Activated naive CD4-positive, alpha-beta T cell treated with anti-CD3 and anti-CD28 coated beads, Interleukin-2, amount 50 U/mL, for 16 hours (primary cell): ENCODE measurements at places on chromosomes 4 and X.

DNA sequence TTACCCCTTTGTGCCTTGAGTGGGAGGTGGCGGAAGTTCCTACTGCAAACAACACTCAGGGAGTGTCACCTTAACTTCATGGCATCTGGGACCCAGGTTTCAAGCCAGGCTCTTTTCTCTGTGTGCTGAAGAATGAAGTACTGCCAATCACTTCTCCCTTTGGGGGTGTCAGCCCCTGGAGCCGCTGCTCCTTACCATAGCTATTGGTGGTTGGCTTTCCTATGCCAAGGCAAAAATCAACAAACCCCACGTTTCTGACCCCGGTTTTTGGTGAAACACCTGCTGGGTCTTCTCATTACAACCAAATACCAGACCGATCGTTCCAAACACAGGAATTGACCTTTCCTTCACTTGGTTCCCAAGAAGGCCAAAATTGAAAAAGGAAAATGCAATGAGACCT is 19.7 kb upstream of the SLC2A9 start:
- no peak for DNase-seq

GRCh38 chrX:70454441-70455365 is 10.1 kb downstream of the DLG3 start:
- peak; percentile 64 for DNase-seq

- no peak for DNase-seq
Measured at GRCh38 chr4:76688619-76689144, 209.3 kb downstream of the SOWAHB start.

DNA sequence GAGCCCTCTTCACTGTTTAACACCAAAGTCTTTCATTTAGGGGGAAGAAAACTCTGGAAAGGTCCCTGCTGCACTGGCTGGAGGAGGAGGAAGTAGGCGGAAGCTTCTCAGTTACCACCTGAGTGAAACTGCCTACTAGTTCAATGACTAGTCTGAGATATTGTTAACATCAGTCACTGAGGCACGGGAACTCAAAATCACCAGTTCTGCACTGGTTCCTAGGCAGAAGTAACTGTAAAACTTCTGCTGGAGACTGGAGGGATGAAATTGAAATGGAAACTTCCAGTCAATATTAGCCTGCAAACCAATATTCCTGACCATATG is 178.3 kb downstream of the SNCA start:
- DNase-seq = no peak

DNA sequence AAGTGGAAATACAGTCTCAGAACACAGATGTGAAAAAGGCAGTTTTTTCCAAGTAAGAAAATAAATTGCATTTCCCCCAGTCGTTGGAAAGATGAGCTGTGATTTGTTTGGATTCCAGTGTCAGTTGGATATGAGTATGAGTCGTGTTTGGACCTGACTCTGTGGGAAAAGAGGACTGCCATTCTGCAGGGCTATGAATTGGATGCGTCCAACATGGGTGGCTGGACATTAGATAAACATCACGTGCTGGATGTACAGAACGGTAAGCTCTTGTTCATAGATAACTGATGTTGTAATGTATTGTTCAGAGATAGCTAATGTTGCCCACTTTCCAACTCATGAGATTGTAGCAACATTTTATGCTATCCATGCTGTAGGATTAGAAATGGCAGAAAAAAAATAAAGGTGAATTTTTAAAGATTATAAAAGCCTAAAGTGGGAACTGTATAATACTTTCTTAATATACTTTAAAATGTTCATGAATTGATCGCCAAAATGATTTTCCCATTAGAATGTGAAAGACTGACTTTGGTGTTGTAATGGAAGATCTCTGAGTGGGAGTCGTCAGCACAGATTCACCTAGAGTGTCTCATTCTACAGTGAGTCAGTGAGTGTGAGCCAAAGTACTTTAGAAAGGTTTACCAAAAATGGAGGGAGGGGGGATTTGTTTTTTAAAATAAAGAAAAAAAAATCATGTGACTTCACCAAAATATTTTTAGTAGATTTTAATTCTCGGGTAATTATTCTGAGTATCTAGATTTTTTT is 178.7 kb downstream of the DCTD start:
- no peak for DNase-seq

GRCh38 chr4:146310319-146311021 is 96.1 kb downstream of the REELD1 start:
- no peak for DNase-seq

GRCh38 chr4:56123051-56123450 is 174.3 kb downstream of the CEP135 start:
- no peak for DNase-seq

GRCh38 chr4:148443512-148444295 is 1.5 kb upstream of the NR3C2 start:
- DNase-seq = peak; percentile 42

- peak; percentile 82 for DNase-seq
Measured at GRCh38 chr4:985123-985830, 1.6 kb upstream of the IDUA start.

GRCh38 chrX:24377911-24378468 is 17.6 kb downstream of the SUPT20HL1 start:
- no peak for DNase-seq

- DNase-seq = no peak
Measured at GRCh38 chr4:3780347-3781171, 14.4 kb downstream of the ADRA2C start.

GRCh38 chrX:139804482-139804881 is 96.5 kb upstream of the MCF2 start:
- no peak for DNase-seq

- DNase-seq = no peak
Measured at GRCh38 chr4:74033739-74034138, 4.8 kb downstream of the CXCL3 start.

GRCh38 chr4:67575232-67576058 is 16.9 kb downstream of the STAP1 start:
- DNase-seq = no peak

DNA sequence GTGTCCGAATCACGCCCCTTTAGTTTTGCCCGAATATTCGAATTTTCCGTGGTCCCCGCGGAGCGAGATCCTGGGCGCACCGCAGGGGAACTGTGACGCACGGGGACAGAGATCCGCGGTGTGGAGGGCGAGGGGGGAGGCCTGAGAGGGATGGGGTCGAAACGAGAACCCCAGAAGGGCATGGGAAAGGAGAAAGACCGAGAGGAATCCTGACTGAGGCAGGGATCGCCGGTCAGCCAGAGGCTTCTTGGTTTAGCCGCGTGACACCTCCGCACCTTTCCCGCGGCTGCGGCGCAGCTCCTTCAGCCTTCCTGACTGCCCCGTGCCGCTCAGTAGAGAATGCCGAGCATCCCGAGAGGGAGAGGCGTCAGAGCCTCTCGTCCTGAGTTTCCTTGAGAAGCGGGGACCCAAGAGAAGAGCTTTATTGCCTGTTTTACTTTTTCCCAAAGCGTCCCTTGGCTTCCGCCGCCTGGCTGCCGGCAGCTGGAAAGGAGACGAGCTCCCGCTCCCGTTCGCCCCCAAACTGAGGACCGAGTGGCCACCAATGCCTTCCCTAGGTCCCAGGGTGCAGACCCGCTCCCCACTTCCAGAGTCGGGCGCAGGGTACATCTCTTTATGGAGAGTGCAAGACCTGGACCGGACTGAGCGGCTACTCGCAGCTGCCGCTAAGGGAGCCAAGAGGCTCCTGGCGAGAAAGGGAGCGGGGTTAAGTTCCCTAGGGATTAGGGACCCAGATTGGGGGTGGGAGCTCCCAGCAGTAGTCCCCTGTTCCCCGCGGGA is 911 bp upstream of the GPR50 start:
- no peak for DNase-seq

DNA sequence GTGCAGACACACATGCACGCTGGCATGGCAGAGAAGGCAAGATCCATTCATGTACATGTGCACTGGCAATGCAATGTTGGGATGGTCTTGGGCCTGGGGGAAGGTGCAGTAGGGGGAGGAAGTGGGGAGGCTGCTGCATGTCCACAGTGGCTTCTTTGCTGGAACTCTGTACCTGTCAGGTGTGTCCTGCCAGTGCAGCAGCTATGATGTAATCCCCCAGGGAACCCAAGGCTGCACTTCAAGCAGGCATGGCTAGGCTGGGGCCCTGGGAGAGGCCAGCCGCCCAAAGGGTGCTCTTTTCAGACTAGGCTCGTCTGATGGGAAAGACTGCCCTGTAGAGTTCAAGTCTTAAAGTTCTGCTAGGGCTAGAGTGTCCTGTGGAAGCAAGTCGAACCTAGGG is 1304.0 kb downstream of the FAM133A start:
- DNase-seq = no peak

DNA sequence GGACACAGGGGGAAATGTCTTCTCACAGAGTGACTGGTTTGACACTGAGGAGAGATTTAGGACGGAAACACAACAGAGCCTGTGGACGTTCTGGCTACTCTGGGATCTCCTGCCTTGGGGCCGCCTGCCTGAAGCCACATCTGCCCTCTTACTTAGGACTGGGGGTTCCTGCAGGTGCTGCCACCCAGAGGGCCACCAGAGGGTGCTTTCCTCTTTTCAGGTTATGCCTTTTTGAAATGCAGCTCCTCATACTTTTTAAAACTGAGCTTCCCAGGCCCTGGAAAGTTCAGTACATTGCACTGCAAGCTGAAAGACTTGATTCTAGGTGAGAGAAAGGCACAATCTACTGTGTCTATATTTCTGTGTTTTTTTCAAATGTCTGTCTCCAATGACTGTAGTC is 92.2 kb upstream of the PGRMC2 start:
- no peak for DNase-seq

DNA sequence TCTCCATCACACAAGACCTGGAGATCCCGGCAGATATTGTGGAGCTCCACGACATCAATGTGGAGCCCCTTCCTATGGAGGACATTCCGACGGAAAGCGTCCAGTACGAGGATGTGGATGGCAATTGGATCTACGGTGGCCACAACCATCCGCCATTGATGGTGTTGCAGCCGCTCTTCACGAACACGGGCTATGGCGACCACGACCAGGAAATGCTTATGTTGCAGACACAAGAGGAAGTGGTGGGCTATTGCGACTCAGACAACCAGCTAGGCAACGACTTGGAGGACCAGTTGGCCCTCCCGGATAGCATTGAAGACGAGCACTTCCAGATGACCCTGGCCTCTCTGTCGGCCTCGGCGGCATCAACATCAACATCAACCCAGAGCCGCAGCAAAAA is 717 bp downstream of the YY2 start:
- no peak for DNase-seq

GRCh38 chrX:152886716-152887115 is 11.2 kb upstream of the ZNF185 start:
- no peak for DNase-seq

DNA sequence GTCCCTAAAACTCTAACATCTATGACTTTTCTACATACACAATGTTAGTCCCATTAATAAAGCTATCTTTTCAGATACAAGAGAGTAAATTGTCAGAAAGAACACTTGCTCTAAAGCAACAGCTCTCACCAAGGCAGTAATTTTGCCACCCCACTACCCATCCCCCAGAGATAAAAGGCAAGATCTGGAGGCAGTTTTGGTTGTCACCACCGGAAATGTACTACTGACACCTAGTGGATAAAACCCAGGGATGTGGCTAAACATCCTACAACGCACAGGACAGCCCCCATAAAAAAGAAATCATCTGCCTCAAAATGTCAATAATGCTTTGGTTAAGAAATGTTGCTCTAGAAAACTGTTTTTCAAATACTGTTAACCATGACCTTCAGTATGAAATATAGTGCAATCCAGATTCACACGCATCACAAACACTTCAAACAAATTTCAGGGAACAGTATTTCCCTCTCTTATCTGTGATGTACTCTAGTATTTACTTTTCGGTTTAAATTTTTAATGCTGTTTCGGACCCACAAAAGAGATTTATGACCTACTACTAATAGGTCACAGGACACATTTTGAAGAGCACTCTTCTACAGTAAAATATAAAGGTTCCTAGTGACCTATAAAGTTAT is 5.1 kb downstream of the FBXL5 start:
- DNase-seq = peak; percentile 50

DNA sequence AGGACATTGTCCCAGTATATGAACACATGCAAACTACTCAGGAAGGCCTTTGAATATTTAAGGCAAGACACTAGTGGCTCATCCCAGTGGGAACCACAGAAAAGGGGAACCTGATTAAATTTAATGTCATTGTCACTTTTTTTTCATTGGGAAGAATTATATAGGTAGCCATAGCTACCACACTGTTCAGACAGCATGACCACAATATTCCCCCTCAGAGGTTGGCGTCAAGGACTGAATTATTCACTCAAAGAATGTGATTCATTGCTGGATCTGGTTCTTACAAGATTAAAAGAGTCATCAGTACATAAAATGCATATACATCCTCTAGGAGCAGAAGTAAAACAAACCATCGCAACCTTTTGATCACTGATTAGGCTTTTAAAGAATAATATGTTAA is 92.0 kb upstream of the SMARCAD1 start:
- DNase-seq = no peak

- no peak for DNase-seq
Measured at GRCh38 chr4:109690690-109691410, 12.4 kb downstream of the CASP6 start.

DNA sequence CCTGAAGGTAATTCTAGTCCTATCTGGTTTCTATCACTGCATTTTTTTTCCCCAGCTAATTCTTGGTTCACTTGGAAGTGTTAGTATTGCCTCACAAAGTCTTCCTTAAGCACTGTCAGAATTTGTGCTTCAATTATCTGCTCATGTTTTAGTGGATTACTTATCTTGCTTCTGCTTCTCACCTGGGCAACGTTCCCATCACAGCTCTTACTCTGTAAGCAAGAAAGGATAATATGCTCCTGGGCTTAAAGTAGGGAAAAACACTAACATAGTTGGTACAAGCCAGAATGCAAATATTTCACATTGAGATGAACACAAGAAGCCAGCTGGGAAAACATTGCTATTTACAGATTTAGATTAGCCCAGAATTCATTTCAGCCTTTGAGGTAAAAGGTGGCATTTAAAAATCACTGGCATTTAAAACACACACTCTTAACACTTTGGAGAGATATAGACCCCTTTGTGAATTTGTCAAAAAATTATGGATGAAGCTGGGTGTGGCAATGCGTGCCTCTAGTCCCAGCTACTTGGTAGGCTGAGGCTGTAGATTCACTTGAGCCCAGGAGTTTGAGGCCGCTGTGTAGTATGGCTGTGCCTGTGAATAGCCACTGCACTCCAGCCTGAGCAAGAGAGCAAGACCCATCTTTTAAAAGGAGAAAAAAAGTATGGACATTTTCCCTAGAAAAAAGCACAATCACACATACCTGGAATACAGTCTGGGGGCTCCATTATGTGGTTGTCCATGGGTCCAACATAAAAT is 6.6 kb upstream of the PTPN13 start:
- DNase-seq = no peak

DNA sequence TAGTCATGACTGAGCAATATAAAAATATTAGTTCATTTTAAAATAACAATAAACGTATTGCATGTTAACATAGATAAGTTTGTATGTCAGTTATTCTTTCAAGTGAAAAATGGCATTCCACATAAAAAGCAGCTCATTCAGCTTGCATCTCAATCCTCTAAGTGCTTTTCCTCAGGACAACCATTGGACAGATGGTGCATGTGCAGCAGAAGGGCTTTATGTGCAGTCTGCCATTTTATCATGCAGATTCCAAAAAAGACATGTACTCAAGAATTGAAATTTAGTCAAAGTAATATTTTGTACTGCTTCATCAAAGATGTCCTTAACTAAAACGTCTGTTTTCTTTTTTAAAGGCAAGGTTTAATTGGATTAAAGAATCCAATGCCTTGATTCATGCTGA is 93.4 kb downstream of the RS1 start:
- DNase-seq = no peak
